Renal pelvis (tissue), 12 donors: ENCODE measurements at places on chromosomes 12 and 14. TPM values are rescaled to one million over a fixed set of nuclear protein-coding genes. Genes with fewer than 3 reads are reported as not detected.

GRCh38 chr14:54467280-54467679 lies 21.5 kb downstream of the GMFB start:
- DNase-seq = no peak

- DNase-seq = no peak
Observed at GRCh38 chr12:26966842-26967241, 28.6 kb downstream of the FGFR1OP2 start.

GRCh38 chr12:8894378-8894777 lies 19.9 kb upstream of the PHC1 start:
- DNase-seq = no peak

Gene LMO3
- polyA plus RNA-seq = 3.9 TPM

Gene RFX4
- not detected for polyA plus RNA-seq
